ENCODE measurements at places on chromosomes 12 and 14.

DNA sequence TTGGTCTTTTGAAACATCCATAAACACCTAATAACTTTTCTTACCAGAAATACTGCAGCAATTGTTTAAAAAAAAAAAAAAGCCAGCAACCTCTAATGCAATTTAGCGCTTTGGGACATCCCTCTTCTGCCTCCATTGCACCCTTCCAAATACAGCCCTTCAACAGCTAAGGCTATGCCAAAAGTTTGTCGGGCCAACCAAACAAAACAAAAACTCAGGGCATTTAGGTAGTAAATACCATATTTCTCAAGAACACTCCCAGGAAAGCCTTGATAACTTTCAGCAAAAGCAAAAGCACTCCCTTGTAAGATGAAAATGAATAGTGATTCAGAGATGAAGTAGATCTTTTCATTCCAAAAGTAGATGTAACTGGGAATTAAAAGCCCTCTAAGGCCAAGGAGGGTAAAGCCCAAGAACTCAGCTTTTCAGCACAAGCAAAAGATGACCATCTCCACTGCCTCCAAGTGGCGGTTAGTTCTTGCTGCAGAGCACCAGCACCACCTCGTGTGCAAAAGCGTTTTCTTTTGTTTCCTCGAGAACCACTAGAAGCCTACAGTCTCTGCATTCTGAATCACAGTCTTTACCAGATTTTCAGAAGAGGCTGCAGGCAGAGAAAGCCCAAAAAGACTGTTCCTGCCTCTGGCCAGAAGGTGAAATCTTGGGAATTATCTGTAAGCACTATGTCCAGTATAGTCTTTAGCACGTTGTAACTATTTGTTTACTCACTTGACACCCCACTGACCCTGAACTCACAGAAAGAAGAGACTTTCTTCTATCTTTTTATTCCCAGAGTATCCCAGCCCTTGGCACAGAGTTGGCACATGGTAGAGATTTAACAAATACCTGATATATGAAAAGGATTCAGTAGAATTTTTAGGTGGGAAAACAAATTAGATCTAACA is 53.1 kb downstream of the SIX6 start:
- no peak for DNase-seq

- DNase-seq, result no peak
Observed at GRCh38 chr12:109630815-109631214, 57.2 kb downstream of the MVK start.

DNA sequence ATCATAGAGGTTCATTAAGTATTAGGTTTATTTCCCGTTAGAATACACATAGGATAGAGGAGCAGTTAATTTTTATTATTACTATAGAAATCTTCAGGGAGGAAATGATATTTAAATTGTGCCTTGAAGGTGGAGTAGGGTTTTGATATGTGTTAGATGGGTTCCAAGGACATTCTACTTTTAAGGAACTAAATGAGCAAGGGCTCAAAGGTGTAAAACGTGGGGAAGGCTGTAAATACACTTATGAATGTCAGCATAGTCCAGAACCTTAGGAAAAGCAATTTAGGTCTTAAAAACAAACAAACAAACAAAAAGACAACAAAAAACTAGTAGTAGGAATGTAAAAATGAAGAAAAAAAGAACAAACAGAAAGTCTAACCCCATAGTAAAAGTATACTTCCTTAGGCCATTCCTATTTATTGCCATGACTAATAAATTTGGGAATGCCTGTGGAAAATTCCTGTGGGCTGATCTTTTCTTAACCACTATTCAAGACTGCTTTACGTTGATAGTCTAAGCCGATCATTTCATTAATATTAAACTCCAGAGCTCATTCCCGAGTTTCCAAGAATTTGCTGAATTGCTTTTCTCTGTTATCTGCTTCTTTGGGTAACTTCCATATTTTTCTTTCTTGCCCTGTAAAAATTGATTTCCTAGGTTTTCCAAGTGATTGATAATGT is 180.3 kb downstream of the RAD51B start:
- no peak for DNase-seq

DNA sequence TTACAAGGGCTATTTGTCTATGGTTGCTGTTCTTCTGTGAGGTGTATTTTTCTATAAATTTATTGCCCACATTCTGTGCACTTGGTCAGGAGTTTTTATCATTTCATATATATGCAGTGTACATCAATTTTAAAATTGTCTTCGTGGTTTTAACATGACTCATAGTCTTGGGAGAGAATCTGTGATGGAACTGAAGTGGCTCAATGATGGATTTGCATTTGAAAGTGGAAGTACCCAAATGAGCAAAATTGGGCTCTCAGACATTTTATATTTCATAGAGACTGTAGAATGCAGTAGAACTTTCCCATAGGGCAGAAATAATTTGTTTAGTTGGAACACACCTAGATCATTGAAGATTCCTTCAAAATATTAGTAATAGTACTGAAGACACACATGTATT is 1.9 kb upstream of the SCFD1 start:
- DNase-seq, result no peak

DNA sequence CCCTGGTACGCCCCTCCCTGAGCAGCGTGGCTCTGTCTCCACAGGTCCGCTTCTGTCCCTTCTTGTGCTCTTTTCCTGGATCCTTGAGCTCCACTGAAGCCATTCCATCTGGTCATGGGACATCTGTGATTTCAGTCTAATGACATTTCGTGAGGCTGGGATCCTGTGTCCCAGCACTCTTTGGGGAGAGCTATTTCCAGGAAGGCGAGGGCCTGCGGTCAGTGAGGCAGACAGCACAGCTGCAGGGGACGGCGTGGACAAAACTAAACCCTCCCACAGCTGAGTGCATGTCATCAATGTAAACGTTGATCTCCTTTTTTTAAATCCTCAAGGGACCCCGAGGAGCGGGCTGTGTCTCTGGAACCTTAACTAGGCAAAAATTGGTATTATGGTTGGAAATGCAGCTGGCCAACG is 127.7 kb downstream of the DACT1 start:
- no peak for DNase-seq

DNA sequence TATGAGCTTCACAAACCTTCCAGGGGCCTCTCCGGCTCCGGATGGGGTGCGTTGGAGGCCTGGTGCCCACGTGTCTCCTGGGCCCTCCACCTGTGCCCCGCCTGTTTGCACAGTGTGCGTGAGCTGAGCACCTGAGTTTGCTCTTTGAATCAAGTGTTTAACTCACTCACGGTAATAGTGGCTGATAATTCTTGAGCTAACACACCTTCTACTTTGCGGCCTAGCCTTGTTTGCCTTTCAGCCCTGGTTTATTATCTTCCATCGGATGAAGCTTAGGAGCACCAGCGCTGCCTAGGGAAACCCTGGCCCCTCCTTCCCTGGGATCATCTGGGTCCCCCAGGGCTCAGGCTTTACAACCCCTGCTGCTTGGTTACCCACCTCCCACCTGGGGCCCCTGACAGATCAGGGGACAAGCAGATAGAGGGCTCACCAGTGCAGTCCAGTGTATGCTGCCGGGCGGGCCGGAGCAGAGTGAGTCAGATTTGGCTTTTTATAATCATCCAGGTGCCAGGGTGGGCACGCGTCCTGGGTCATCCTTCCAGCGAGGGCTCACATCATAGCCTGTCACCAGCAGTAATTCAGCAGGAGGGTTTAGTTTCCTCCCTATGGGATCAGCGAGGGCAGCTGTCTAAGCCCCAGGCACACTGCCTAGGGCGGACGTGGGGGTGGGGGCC is 62.8 kb upstream of the RFLNA start:
- DNase-seq, result no peak

DNA sequence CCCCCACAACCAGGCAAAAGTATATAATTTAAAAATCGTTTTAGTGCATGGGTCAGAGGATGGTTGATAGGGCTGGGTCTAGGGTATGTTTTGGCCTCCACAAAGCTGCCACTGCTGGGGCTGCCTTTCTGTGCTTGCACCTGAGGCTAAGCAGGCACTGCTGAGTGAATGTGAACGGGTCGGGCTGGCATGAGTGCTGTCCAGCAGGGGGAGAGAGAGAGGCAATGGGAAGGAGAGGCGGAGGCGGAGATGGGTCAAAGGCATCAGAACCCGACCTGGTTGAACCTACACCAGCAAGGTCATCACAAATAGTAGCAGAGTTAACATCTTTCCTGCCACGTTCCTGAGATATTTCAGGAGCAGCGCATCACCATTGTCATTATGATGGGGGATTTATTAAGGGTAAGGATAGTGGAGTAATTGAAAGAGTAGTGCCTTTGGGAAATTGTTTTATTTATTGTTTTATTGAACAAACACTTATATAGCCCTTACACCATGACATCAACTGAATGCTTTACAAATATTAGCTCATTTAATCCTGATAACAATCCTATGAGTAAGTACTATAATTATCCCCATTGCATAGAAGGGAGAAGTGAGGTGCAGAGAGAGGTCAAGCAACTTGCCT is 5.8 kb upstream of the NRXN3 start:
- no peak for DNase-seq

- DNase-seq, result no peak
Observed at GRCh38 chr12:130768120-130768519, 52.0 kb upstream of the RIMBP2 start.

GRCh38 chr12:53230108-53230845 is 1.7 kb downstream of the RARG start:
- DNase-seq, result no peak

- DNase-seq, result no peak
Observed at GRCh38 chr14:101476258-101476915, 84.9 kb upstream of the DIO3 start.

DNA sequence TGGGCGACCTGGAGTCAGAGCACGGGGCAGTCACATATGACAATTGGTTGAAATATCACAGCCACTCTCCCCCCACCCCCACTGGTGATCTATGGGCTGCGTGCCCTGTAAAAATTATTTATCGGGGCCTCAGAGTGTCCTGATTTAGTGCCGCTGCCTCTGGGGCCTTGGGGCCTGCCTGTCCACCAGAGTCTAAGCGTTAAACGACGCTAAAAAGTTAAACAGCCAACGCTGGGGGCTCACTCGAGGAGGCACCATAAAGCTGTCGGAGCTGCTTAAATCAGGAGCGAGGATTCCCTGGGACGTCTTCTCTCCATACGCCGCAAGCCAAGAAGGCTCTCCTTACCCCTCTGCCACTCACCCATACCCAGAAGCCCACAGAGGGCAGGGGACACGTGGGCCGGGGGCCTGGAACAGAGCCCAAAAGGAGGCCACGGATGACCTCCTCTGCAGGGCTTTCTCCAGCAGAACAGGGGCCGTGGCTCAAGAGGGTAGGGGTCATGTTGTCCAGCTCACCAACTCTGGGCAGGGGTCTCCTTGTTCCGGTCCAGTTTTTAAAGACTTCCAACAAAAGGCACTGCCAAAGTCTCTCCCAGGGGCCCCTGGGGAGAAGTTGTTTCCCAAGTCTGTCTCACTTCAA is 42.2 kb downstream of the SMUG1 start:
- DNase-seq, result no peak

GRCh38 chr12:46835785-46836184 is 10.0 kb upstream of the SLC38A4 start:
- no peak for DNase-seq

DNA sequence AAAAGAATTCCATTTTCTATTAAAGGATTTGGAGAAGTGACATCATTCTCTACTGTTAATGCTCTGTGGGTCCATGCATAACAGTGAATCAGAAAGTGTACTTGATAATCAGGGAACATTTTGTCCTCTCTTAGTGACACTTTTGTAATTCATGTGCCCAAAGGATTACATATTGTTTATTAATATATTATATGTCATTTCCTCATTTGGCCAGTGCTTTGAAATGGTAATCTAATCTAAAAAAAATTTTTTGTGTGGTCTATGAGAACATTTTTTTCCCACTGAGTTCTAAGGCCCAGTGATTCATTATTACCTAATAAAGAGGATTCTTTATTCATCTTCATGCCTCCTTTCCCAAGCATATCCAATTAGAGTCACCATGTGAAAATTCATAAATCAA is 79.7 kb upstream of the MYF6 start:
- DNase-seq, result no peak

GRCh38 chr14:69663300-69663643 is 51.9 kb downstream of the SUSD6 start:
- DNase-seq, result no peak

GRCh38 chr14:77681196-77682157 is 26.3 kb downstream of the ALKBH1 start:
- no peak for DNase-seq

DNA sequence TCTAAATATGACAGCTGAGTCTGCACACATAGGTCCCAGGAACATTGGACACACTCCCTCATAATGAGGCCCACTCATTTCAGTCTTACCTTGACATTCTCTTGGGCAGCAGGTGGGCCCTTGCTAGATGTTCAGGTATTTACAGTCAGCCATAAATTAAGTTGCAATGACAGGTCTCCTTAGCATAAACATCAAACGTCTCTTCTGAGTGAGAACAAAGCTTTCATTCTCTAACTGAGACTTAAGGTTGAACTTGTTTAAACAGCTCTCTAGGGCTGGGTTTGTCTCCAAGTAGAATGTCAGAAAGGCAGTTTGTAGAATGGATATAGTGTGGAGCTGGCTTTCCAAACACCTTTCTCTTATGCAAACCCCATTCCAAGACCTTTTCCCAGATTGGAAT is 10.3 kb downstream of the ACVR1B start:
- no peak for DNase-seq

- DNase-seq, result no peak
Observed at GRCh38 chr12:45743247-45743646, 13.7 kb downstream of the ARID2 start.

DNA sequence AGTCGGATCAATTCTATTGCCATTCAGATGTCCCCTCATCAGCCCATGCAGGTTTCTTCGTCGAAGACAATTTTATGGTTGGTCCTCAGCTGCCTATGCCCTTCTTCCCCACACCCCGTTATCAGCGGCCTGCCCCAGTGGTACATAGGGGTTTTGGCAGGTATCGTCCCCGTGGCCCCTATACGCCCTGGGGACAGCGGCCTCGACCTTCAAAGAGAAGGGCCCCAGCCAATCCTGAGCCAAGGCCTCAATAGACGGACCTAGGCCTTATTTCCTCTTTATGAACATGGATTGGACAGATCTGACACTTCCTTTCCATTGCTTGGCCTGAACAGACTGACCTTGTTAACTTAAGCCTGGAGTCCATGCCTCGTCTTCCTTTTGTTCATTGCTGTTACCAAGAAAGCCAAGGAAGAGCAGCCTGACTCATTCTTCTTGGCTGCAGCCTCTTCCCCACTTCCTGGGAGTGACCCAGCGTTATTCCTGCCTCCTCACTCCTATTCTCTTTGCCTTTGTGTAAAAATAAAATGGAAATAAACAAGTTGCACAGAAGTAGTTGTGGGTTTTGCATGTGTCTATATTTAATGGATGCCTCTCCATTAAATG is 156.5 kb upstream of the AMIGO2 start:
- no peak for DNase-seq

- DNase-seq, result no peak
Observed at GRCh38 chr12:62537551-62537950, 70.9 kb downstream of the MON2 start.

GRCh38 chr12:111193496-111193895 is 175.4 kb downstream of the PHETA1 start:
- DNase-seq, result no peak

GRCh38 chr12:113850309-113851056 is 115.6 kb downstream of the RBM19 start:
- no peak for DNase-seq

GRCh38 chr12:6788972-6789924 is at the start of gene CD4:
Gene CD4 (plus strand): TSS chr12:6789528. CDS start chr12:6800139, 10,611 bp downstream.
- DNase-seq, result no peak

- DNase-seq, result no peak
Observed at GRCh38 chr14:39492267-39492666, 60.0 kb upstream of the FBXO33 start.

- DNase-seq, result peak; percentile 28
Observed at GRCh38 chr14:105414456-105415371, 4.9 kb upstream of the MTA1 start.

GRCh38 chr12:45504316-45505010 is 225.0 kb upstream of the ARID2 start:
- no peak for DNase-seq

All from stimulated activated CD8-positive, alpha-beta memory T cell treated with anti-CD3 and anti-CD28 coated beads, Interleukin-4, amount 100 ng/mL, for 1 hour (primary cell).